NCI-H1436 (cell line): ENCODE measurements at places on chromosomes 7 and 10.

DNA sequence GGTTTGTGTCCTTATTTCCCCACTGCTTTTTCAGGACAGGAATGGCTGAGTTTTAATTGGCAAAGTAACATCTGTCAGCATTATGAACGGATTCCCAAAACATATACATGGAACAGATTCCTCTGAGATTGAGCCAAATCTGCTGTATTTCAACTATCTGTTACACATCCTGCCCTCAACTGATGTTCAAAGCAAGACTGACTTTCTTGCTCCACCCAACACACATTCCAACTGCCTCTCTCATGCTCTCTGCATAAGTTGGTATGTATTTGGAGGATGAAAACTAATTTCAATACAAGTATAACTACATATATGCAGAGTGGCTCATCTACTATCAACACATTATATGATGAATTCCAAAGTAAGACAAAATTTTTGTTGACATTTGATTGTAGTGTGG lies 342.2 kb downstream of the GATA3 start:
- DNase-seq: no peak

DNA sequence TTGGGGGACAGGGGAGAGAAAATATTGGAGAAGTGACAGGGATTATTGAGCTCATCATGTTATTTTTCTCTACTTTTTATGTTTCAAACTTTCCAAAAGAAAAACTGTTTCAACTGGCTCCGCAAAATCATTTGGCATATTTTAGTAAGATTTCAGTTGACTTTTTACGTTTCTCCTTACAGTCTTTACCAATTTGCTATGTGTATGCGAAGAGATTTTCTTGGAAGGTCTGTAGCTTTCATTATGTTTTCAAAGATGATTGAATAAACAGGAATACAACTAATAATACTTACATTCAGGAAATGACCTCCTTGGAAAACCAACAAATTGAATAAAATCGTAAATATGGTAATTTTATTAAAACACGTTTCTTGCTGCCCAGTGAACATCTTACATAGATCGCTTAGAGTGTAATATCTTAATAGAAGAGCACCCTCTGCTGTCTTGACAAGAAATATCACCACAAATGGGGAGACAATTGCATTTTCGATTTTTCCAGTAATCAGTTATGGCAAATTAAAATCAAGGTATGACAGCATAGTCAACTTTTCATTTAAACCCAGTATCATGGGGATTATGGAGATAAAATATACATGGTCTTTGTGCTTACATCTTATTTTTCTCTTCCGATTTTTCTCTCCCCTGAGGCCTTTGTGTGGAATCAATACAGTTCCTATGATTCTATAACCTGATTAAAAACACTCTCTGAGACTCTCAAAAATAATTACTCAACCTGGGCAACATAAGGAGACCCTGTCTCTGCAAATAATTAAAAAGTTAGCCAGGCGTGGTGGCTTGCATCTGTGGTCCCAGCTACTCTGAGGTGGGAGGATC lies 43.1 kb downstream of the MBL2 start:
- no peak for DNase-seq

DNA sequence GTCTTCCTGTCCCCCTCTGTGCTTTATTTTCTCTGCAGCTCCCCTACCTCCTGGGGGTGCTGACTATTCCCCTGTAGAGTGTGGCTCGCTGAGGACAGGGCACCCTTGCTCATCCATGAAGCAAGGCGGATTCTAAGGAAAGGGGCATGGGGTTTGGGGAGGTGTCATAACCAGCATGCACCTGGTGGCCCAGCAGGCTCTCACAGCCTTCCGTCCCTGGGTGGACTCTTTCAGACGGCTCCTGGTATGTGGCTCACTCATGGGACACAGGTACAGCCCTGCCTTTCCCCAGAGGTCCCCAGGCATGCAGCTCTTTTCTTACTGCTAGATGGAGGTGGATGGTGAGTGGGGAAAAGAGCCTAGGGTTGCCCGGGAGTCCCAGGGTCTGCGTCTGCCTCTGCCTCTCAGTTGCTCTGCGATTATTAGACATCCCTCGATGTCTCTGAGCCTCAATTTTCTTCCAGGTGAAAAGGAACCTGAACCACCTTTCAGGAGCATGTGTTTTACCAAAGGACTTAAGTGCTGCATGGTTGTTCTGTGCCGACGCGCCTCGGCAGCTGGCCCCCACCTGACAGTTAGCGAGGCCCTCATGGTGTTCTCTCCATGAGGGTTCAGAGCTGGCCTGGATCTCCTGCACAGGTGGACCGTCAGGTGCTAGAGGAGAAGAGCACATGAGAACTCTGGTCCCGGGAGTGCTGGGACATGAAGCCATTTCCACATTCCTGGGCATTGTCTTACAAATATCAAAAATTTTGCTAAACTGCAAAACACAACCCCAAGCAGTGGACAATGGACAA lies 172.5 kb upstream of the SHH start:
- no peak for DNase-seq

DNA sequence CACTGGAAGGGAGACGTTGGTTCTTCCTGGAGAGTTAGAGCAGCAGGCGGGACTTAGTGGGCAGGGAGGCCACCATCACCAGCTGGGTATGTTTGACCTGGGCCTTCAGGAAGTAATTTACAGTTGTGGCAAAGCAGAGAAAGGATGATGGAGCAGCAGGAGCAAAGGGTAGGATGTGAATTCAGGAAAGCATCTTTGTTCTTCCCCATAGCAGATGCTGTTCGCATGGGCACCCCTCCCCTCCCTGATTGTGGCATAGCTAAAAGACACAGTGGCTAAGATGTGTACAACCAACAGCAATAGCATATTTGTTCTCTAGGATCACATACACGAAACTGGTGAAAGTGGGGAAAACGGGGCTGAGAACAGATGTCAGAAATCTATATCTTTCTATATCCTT lies 56.3 kb upstream of the ITPRID1 start:
- no peak for DNase-seq

DNA sequence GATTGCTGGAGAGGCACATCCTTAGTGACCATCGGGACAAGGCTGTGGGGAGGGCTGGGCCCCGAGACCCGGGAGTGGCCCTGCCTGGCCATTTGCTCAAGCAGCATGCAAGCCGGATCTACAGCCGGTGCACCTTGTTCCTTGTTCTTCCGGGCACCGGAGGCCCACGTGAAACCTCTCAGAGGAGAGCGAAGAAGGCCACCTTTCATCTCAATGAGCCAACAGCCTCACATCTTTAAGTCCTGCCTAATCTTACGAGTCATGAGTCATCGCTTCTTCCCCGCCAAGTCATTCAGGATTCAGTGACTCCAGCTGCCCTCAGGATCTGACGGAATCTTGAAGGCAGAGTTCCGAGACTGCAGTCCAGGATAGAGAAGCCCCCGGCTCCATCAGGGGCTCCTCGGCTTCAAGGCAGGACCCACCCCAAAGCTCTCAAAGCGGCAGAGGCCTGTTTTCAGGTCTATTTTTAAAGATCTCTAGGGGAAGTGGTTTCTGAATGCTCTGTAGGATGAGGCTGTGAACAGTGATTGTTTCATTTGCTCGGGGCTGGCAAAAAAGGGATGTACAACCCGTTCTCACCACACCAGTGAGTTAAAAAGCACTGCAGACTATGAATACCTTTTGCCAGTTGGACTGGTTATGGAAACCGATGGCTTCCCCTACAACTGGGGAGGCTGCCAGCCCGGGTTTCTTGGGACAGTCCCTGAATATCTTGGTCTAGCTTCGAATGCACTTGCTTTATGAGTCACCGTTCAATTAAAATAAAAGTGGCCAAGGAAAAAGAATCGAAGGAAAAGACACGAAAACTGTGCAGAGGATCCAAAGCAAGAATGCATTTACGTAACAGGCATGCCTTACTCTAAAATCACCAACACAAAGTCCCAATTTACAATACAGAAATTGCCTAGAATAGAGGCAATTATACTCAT lies 57.2 kb upstream of the ECHDC3 start:
- DNase-seq: no peak

DNA sequence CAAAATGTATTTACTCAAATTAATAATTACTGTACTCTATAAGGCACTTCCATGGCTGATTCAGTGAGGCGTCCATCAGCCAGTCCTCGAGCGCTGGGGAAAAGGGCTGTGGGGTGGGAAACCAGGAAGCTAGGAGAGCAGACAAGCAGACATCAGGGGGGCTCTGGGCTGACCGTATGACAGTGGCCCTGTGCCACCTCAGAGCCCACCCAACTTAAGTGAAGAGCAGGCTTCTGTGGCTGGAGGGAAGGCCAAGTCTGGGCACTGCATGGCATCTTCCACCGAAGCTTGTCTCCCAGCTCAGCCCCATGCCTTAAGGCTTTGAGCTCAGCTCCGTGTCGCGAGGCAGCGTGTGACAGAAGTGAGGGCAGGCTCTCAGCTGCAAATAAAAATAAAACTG lies 464.5 kb upstream of the ZMIZ1 start:
- DNase-seq: no peak

GRCh38 chr7:123580406-123581161 lies 21.0 kb upstream of the ASB15 start:
- DNase-seq: peak; percentile 76

DNA sequence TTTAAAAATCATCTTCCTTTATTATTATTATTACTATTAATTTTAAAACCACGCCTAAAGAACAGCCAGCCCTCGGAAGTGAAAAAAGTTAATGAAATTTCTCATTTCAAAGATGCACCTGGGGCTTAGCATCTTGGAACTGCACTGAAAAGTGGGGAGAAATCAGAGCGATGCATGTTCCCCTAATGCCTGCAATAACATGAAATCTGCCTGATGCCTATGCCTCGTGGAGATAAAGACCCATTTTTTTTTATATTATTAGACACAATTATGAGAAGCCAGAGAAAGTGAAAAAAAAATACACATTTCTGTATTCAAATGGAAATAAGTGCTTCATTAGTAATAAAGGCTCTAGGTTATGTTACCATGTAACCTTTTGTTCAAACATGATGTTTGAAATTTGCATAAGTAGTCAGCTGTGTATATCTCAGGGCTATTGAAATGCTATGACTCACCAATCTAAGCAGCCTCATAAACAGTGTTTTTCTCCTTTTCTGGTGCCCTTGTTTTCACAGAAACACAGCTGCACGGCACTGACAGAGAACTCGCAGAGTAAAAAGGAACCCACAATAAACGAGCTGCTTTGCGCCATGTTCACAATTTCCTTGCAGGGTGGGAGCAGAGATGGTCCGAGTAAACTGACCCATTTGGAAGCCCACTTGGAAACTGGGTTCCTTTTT lies 175.8 kb upstream of the PRKCQ start:
- no peak for DNase-seq

GRCh38 chr10:101120884-101121653 lies 10.0 kb upstream of the TLX1 start:
- no peak for DNase-seq

DNA sequence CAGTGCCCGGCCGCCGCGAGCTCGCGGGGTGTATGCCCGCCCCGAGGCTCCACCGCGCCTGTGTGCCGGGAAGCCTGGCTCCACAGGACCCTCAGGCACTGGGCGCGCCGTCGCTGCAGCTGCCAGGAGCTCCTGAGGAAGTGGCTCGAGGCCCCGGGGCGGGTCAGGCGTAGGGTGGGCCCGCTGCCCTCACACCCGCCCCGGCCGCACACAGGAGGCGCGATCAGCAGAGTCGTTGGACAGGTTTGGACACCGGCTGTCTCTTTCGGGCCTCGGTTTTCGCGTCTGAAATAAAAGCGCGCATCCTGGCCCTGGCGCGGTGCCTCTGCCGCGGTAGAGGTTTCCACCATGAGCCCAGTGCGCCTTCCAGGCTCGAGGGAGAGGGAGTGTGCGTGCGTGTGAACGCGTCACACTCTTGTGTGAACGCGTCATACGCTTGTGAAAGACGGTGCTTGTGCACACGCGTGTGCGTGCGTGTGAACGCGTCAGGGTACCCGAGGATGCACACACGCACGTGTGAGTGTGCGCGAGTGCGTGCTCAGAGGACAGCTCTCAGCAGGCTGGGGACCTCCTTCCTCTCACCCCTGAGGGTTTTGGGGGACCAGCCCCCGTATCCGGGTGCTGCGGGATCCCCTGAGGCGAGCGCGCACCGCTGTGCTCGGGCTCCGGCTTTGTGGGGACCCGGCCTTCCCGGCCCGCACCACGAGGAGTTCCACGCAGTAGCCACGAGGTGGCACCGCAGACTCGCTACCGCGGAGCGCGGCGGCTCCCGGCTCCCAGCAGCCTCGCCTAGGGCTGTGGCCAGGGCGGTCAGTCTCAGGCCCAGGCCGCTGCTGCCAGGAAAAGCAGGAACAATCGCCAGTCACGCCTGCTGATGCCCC lies 83.8 kb downstream of the BMS1 start:
- DNase-seq: peak; percentile 32

DNA sequence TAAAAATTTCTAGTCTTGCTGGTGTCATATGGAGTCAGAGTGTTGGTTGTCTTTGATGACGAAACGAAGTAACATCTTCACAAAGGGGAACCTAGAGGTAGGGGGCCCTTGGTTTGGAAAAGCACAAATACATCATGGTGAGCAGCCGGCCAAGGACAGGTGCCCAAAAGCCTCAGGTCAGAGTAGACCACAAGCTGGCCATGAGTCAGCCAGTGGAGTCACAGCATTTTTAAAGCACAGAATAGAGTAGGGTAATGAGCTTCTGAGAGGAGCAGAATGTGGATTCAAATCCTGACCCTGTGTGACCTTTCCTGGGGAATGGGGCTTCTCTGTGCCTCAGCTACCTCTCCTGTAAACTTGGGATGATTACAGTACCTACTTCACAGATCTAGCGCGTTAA lies 5.3 kb downstream of the CAMK2B start:
- no peak for DNase-seq

- no peak for DNase-seq
Measured at GRCh38 chr7:27098578-27099451, 3.0 kb upstream of the HOXA1 start.

DNA sequence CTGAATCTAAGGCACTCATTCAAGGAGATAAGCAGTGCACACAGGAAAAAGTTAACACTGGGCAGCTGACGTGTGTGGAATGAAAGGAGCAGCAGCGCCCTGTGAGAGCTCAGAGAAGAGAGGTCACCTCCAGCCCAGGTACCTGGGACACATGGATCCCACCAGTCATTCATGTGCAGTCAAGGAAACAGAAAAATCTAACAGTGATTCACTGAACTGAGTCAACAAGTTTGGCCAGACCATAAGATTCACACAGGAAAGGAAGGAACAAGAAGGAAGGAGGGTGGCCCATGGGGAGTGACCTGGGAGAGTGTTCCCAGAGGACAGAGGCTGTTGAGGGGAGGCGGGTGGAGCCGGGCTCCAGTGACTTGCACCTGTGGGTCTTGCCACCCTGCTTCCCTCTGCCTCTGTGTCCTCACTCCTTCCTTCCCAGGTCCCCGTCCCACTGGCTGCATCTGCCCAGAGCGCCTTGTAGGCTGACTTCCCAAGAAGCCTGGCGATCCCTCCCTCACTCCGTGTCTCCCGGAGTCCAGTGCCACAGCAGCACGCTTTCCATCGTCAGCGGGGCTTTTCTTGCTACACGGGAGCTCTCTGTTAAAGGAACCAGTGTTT lies 27.7 kb downstream of the RNF32 start:
- DNase-seq: no peak

- no peak for DNase-seq
Measured at GRCh38 chr7:102216573-102217314, 69.9 kb upstream of the SH2B2 start.

DNA sequence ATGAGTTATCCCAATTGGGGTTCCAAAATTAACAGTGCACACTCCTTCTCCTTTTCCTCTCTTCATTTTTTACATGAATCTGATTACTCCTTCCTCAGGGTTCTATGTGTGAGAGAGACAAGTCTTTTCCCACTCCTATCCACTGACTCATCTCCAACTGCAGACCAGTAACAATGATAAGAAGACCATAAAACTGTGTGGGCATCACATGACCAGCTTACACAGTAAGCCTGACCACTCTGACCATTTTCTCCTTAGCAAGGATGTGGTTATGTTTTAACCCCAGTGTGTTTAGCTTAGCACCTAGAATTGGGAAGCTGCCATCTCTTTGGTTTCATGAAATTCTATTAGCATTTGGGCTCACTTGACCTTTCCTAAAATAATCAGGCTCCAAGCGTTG lies 145.0 kb upstream of the CALCR start:
- DNase-seq: no peak
